DMS153 (cell line): ENCODE measurements at places on chromosomes 16 and 17.

- DNase-seq = peak; percentile 93
These were observed 13.4 kb downstream of the HSPB9 start for GRCh38 chr17:42135664-42136653.

- DNase-seq = no peak
These were observed 55.8 kb upstream of the MEAK7 start for GRCh38 chr16:84560269-84560668.

DNA sequence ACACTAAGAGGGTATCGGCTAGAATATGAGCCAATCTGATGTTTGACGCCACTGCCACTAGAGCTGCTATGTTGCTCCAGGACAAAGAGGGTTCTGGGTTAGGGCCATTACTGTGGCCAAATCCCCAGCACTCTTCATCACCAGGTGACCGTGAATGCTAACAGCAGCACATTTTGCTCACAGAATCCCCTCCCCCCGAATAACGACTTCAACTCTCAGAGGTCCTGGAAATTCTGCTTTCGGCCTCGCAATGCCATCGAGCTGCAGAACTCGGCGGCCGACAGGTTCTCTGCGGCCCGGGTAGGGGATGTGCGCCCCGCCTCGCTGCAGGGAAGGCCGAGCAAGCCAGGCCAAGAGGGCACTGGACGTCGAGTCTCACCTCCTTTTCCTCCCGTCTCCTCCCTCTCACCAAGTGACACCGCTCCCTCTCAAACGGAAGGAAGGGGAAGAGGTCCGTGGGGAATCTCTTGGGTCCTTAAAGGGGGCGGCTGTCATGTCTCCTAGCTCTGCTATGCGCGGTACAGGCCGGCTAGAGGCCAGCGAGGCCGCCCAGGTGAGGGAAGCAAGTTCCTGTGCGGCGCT, 31.9 kb downstream of the CDK5R1 start:
- no peak for DNase-seq

- DNase-seq = no peak
These were observed 31.0 kb downstream of the SMARCE1 start for GRCh38 chr17:40616592-40616991.

- no peak for DNase-seq
These were observed 14.0 kb upstream of the RBFOX1 start for GRCh38 chr16:7318686-7319085.

DNA sequence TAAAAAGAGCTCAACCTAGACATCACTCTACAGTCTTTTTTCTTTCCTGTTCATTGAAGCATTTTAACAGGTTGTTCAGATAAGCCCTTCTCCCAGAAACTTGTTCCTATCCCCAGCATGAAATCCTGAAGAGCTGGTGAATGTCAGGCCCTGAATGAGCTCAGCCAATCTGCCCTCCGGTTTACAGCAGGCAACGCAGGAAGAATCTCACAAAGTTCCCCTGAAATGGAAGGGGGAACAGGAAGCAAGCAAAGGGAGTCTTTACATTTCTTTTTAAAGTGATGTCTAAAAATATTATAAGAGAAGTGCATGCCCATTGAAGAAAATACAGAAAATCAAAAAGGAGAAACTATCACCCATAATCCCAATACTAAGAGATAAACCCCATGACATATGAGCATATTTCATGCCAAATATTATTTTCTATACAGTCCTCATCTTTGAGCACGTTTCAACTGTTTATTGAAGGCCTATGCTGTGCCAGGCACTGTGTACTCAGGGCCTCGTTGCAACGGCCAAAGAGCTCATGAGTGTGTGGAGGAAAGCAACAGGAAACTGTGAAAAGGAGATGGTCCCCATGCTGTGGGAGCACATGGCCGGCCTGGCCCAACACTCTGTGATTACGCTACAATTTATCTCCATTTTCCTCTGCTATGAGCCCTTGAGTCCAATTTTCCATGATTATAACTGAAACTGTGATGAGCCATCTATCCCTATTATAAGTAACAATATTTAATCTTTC, 5.7 kb downstream of the TK2 start:
- no peak for DNase-seq
